Stimulated activated CD4-positive, alpha-beta T cell treated with anti-CD3 and anti-CD28 coated beads, Interleukin-1b, Interleukin-23, amount 100 ng/mL, for 1 hour (primary cell): ENCODE measurements at places on chromosomes 7 and 10.

- DNase-seq = no peak
Measured at GRCh38 chr7:28793381-28794085, 164.6 kb downstream of the TRIL start.

- DNase-seq = no peak
Measured at GRCh38 chr10:99372546-99373271, 43.6 kb downstream of the CNNM1 start.

DNA sequence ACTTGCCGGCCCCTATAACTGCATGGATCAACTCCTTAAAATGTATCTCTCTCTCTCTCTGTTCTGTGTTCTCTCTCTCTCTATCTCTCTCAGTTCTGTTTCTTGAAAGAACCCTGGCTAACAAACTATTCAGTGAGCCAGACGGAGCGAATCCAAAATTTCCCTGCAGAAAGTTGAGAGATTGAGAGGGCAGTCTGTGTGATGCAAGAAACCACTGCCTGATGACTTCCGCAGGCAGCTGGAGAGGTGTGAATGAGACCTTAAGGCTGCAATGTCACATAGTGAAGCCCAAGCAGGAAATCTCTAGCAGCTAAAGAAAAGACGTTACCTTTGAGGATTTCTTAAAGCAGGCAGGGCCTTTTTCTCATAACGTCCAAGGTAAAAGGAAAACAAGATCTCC, 17.3 kb downstream of the FAM107B start:
- no peak for DNase-seq

- DNase-seq = no peak
Measured at GRCh38 chr10:118827466-118828155, 72.8 kb upstream of the CACUL1 start.

DNA sequence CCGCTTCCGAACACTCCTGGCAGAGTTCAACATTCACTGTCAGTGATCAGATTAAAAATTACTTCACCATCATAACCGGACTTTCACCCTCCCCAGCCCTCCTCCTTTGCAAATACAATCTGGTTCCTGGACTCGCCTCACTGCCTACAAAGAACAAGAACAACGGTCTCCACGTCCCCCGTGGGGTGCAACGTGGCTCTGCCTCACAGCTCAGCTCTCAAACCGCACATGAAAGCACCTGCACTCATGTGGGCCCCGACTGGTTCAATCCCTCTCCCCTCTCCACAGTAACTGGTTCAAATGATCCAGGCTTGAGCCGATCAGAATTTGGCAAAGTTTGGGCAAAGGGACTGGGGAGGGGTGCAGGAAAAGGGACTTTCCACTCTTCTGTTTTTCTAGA, 21.0 kb downstream of the ASB13 start:
- DNase-seq = no peak

GRCh38 chr7:145474009-145474686, 638.3 kb upstream of the TPK1 start:
- no peak for DNase-seq

DNA sequence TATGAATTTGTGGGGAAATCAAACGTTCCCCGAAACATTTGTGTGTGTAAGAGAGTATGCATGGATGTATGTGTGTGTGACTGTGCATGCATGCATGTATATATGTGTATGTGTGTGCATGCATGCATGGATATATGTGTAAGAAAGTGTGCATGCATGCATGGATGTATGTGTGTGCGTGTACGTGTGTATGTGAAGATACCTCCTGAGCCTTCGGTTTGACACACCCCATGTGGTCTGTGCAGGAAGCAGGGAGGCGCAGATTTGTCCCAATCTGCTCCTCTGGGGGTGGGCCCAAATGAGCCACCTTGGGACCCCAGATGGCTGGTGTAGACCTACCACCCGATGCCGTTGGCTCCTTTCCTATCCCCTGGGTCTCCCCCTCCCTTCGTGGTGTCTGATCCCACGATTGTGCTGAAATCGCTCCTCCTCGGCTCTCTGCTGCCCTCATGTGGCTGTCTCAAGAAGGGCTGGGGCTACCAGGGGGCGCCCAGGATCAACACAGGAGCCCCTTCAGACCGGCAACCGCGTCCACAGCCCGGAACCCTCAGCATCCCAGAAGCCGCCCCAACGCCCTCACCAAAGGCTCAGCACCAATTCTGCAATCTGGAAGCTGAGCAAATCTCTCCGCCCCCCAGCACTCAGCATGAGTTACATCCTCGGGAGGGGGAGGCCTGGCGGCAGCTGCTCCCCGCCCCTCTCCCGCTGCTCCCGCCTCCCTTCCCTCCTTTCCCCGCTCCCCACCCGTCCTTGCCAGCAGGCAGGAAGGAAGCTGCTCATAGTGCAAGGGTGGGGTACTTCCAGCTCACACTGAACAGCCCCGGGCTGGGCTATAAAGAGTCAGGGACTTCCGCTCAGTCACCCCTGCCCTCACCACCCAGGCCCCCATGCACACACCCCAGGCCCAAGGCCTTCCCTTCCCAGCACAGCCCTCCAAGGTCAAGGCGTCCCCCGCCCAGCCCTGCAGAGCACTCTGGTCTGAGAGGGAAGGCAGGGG, 2.3 kb upstream of the NOS3 start:
- DNase-seq = no peak

DNA sequence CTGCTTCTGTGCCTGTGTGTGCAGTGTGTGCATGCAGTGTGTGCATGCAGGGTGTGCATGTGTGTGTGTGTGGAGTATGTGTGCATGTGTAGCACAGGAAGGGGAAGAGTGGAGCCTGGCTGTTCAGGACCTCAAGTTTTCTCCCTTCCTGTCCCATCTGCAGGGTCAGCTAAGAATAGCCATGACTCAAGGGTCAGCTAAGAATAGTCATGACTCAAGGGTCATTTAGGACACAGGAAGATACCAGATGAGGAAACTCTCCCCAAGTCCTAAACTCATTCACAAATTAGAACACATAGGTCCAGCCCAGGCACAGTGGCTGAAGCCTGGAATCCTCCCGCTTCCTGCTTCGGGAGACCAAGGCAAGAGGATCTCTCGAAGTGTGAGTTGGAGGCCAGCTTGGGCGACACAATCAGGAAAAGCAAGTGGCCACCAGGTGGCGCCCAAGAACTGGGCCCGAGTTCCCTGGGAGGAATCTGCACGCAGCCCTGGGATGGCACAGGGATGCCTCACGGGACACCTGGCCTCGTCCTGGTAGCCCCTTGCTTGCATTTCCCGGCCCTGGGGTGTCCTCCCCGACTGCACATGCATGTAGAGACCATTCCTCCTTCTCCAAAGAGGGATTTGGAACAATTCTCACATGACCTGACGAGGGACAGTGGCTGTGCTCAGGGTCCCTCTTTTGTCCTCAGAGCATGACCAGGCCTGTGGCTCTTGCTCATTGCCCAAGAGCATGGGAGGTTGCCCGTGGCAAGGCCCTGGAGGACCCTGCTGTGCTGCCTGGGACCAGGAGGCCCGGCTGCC, 21.4 kb upstream of the VOPP1 start:
- peak; percentile 29 for DNase-seq

DNA sequence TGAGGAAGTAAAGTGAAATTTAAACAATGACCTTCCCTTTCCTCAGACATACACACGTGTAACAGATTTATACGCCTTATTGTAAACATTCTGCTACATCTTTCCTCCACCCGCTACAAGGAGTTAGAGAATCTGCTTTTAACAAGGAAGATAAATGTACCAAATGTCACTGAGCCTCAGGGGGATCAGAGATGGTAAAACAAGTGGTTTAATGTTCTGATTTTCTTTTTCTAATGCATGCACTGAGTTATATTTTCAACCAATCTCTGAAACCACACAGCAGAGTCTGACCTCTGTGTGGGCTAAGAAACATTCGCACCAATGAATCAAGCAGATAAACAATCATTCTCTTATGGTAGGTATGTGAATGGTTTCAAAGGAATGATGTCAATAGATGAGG, 599.5 kb downstream of the ARL4A start:
- no peak for DNase-seq

GRCh38 chr10:625333-625696, 64.2 kb downstream of the DIP2C start:
- DNase-seq = no peak

DNA sequence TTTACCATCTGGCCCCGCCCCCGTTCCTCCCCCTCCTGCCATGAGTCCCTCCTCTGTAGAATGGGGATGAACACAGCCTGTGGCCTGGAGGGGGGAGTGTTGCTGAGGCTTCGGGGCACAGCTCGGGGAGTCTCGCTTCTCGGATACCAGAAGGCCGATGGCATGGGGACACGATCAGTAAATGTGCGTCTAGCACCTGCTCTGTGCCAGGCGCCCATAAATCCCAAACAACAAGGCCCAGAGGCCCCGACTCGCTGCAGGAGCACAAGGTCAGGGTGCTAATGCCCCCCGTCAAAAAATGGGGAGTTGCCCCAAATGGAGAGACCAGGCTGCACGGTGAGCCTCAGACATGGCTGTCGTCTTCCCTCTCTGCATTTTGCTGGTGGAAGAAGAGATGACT, 40.7 kb downstream of the JAKMIP3 start:
- no peak for DNase-seq

DNA sequence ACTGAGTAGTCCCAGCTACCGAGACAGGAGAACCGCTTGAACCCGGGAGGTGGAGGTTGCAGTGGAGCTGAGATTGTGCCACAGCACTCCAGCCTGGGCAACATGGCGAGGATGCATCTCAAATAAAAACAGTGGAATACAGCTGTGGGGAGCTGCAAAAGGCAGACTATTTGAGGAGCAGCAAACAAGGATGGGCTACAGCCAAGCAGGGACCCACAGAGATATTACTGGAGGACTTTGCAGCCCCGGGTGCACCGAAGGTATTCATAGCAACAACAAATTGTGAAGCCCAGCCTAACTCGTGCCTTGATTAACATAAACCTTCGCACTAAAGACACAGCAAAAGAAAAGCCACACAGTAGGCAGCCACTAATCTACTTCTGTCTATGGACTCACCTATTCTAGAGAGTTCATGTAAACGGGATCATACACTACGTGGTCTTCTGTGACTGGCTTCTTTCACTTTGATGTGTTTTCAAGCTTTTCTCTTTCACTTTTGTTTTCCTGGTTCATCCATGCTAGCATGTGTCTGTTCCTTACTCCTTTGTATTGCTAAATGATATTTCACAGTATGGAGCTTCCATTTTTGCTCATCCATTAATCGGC, 34.0 kb downstream of the PODXL start:
- no peak for DNase-seq

GRCh38 chr10:11449761-11450160, 161.7 kb downstream of the USP6NL start:
- DNase-seq = no peak

GRCh38 chr7:77537136-77537777, at the start of gene PTPN12:
TSS of gene PTPN12 (plus strand) at chr7:77537295. CDS start at chr7:77537547, 252 bp downstream.
- no peak for DNase-seq
